ENCODE measurements at places on chromosomes 2 and 18. TPM values are rescaled to one million over a fixed set of nuclear protein-coding genes. Genes with fewer than 3 reads are reported as not detected.

The SERPINB12 gene
- total RNA-seq = not detected

The NMUR1 gene
- total RNA-seq = 0.10 TPM

The NEURL3 gene
- not detected for total RNA-seq

The GLI2 gene
- total RNA-seq = 37.0 TPM

The RAB6C gene
- total RNA-seq = 0.24 TPM

The KCTD18 gene
- 17.3 TPM for total RNA-seq

The CROCC2 gene
- not detected for total RNA-seq
